ENCODE measurements at places on chromosomes 2 and 18.

GRCh38 chr2:177346192-177346591 lies 46.4 kb upstream of the AGPS start:
- no peak for DNase-seq

DNA sequence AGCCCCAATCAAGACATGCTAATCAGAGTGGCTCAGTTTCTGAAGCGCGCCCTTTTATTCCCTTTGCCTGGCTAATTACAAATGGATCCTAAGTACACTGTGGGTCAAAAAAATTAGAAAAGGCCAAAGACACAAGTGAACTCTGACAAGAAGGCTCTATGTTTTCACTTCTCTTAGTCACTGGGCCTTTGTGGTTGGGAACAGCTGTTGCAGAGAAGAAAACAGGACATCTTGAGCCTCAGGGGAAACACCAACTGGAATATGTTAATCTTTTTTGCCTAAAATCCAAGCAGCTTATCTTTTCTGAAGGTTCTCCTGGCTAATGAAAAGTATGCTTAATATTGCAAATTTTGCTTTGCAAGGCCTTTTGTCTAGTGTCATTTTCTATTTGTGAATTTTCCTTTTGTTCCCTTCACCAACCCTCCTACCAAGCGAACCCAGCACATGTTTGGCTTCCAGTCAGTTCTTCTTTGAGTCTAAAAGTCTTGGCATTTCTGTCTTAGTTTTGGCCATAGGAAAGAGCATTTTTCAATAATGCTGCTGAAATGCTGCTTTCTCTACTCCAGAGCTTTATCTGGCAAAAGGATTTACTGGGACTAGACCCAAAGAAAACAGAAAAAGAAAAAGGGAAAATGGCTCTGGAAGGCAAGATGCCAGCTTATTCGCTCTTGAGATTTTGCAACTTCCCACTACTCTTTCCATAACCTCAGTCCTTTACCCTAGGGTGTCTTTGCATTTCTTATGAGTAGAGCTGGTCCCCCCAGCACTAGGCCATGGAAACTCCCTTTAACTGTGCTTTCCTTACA lies 440.2 kb upstream of the ST6GAL2 start:
- DNase-seq: no peak

DNA sequence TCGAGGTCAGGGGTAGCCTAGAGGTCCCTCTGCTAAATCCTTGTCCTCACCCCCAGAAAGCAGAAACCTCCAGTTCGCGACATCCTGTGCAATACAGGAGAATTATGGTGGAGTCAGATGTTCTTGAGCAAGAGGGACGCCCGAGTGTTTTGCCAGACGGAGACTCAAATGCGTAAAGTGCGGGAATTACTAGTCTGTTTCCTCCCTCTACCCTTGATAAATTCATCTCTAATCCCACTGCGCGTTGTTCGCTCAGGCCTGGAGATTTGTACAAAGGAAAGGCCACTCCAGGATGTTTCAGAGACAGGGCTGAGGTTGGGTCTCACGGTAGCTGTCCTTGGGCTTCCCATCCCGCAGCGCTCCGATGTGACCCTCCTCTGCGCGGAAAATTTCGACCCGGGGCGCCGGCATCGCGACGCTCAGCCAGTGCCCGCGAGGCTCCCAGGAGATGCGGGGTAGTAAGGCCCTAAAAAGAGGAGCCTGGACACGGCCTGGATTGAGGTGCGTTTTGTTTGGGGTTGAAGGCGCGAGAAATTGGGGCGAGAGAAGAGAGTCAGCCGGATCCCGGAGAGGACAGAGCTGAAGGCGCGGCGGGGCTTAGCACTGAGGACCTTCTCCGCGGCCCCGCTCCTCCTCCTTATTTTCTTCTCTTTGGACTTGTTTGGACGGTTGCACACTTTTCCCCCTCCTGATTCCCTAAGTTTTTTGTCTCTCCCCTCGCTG lies 2.6 kb upstream of the NEUROD1 start:
- DNase-seq: no peak

- DNase-seq: no peak
Observed at GRCh38 chr18:54607213-54608027, 16.4 kb downstream of the DYNAP start.

GRCh38 chr2:189641002-189641401 lies 20.3 kb upstream of the ASNSD1 start:
- DNase-seq: no peak

- DNase-seq: no peak
Observed at GRCh38 chr2:128395196-128395595, 76.5 kb upstream of the HS6ST1 start.

All from hematopoietic multipotent progenitor cell treated with erythropoietin and hydrocortisone succinate and interleukin-3 and kit ligand, for 15 days (in vitro differentiated cells).